ENCODE measurements at places on chromosomes 13 and 19.

- DNase-seq, result no peak
Measured at GRCh38 chr13:43797159-43797558, 10.4 kb upstream of the ENOX1 start.

DNA sequence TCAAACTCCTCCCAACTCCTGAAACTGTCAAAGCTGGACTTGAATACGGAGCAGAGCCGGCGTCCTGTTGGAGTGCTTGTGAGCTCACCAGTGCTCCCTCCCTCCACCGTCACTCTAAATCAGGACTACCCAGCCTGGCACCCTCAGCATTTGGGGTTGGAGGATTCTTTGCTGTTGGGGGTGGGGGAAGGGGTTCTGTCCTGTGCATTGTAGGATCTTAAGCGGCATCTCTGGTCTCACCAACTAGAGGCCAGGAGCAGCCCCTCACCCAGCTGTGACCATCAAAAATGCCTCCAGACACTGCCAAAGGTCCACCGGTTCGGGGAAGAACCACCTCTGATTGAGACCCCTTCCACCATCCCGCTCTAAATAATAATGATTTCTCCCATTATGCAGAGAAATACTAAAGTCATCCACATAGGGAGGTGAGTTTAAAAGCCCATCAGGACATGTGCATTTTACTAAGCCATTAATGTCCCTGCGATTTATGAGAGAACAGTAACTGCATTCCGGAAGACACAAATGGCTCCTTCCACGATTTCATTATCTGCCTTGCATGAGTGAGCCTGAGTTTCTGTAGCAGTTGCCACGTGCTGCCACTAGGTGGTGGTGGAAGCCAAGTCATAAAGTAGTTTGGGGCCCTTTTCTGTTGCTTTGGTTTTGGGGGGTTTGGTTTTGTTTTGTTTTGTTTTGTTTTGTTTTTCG lies 16.1 kb upstream of the USP29 start:
- DNase-seq, result peak; percentile 26

GRCh38 chr13:102132777-102133295 lies 269.0 kb downstream of the FGF14 start:
- no peak for DNase-seq

GRCh38 chr13:72495681-72496080 lies 231.7 kb downstream of the MZT1 start:
- no peak for DNase-seq

GRCh38 chr13:57665481-57665880 lies 33.9 kb downstream of the PCDH17 start:
- DNase-seq, result no peak

All from stimulated activated CD4-positive, alpha-beta T cell treated with anti-CD3 and anti-CD28 coated beads, Interleukin-2, amount 100 ng/mL, for 4 hours (primary cell).